Activated T-helper 1 cell treated with anti-CD3 and anti-CD28 coated beads, Interleukin-2, amount 50 U/mL, for 16 hours (primary cell): ENCODE measurements at places on chromosomes 2 and 18.

GRCh38 chr2:122300758-122301157, 545.3 kb downstream of the TSN start:
- no peak for DNase-seq

DNA sequence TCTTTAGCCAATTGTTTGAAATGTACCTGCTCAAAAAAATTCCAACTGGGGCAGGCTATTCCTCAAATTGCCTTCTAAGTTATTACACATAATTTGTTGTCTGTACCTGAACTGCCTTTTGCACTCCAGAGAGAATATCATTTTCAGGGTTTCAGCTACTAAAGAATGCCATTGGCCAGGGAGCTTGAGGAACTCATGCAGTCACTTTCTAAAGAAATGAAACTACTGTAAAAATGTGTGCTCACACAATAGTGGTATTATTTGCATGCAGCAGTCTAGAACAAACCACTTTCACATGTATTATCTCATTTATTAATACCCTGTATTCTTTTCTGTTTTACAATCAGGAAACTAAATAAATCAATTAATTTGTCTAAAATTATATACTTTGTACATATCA, 152.2 kb downstream of the PID1 start:
- DNase-seq: no peak

- no peak for DNase-seq
Measured at GRCh38 chr2:172888714-172889669, 153.3 kb downstream of the RAPGEF4 start.

DNA sequence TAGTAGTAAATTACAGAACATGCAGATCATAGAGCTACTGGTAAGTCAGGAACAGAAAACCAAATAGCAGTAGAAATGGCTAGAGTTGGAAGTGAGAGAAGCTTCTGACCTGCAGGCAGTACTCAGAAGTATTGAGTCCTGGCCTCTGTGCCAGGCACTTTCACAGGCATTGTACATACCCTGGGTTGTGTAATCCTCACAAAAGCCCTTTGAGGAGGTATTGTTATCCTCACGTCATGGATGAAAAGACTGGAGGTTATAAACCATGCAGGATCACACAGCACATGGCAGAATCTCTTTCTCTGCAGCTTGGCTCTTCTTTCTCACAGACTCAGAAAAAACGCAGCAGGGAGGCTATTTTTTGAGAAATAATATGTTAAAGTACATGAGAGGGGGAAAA, 789.3 kb upstream of the FAM98A start:
- DNase-seq: no peak

DNA sequence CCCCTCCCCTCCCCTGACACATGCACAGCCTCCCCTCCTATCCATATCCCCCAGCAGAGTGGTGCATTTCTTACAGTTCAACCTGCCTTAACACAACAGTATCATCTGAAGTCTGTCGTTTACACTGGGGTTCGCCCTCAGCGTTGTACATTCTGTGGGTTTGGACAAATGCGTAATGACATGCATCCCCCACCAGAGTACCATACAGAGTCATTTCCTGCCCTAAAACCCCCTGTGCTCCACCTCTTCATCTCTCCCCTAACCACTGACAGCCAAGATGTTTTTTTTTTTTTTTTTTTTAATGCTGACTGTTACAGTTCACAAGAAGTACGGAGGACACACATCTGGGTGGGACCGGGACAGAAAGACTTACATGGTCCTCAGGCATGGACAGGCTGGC, 22.6 kb downstream of the POMC start:
- no peak for DNase-seq

DNA sequence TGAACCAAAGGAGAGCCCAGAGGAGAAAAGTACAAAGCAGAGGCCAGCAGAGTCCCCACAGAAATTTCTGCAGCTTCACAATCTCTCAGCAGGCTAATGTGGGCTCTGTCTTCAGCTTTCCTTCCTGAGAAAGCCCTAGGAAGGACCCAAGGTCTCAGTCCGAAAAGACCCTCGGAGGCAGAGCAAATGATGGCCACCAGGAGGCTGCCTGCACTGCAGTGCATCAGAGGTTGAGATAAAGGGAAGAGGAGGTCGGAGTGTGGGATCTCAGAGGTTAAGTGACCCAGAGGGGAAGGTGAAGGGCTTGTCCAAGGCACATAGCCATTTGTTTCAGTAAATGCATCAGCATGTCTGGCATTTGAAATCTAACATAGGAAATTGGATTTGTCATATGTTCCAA, 299.1 kb upstream of the SLC14A2 start:
- no peak for DNase-seq

DNA sequence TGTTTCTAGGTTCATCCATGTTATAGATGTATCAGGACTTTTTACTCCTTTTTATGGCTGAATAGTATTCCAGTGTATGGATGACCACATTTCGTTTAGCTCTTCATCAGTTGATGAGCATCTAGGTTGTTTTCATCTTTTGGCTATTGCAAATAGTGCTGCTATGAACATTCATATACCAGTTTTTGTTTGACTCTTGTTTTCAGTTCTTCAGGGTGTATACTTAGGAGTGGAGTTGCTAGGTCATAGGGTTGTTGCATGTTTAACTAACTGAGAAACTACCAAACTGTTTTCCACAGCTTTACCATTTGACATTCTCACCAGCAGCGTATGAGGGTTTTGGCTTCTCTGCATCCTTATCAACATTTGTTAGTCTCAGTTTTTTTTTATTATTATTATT, 25.8 kb upstream of the NAPG start:
- no peak for DNase-seq

DNA sequence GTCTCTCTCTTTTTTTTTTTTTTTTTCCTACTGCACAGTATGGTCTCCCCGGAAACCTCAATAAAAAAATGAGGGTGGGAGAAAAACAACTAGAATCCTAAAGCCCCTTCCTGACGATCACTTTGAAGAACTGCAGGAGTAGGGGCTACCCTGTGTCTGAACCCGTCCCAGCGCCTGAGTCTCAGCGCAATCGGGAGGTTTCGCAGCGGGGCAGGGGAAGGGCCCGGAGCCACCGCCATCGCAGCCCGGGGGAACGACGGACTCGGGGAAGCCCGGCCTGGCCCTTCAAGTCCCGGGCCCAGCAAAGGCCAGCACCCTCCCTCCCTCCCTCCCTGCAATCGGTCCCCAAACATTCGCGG, 411 bp downstream of the NARS1 start:
- DNase-seq: no peak
